ENCODE measurements at places on chromosomes 11 and 22.
A peak's percentile ranks its signal among the peaks of the same experiment; 100 is the strongest.

DNA sequence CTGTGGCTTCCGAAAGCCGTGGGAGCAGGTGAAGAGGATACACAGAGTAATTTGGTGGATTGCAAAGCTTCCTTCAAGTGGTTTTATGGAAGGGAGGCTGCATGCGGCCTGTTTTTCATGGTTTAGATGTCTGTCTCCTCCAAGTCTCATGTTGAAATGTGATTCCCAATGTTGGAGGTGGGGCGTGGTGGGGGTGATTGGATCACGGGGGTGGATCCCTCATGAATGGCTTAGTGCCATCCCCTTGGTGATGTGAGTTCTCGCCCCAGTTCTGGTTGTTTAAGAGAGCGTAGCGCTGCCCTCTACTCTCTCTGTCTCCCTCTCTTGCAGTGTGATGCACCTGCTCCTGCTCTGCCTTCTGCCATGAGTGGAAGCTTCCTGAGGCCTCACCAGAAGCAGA is 247.8 kb upstream of the B3GAT1 start:
- DNase-seq, result no peak

DNA sequence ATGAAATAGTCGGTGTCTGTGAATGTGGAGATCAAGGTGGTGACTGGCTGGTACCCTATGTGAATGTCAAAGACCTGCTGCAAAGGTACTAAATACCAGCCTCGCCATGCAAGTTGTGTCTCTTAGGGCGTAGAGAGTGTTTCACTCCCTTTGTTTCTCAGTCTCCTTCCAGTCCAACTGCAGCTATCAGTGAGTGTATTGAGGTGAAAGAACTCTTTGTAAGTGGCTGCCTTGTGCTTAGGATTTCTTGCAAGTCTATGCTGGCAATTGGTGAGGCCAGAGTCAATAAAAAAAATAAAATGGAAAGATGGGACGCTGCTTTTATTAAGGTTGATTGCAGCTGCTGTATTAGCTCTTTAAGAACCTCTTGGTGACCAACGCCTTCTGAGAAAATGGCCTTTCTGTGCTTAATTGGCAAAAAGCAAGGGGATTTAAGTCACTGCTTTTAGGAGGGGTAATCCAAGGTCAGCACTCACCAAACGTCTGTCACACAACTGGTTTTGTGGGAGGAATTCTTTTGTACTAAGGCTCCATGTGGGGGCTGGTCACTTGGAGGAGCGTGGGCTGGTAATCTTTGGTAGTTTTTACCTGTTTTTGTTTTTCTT is 95.1 kb downstream of the PARVA start:
- DNase-seq, result no peak

DNA sequence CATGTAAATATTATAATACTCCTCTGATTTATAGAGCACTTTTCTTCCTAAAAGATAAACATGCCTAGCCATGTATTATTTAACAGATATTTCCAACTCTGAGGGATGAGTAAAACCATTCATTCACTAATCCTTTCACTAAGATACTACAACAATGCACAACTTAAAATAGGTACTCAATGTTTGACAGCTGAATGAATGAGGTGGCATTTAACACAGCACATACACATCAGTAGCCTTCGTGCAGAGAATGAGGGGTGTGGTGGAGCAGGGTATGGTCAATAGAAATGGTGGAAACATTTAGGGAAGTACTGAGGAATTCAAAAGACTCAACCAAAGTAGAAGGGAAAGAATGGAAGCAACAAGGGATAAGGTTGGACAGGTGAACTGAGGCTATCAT is 46.7 kb upstream of the MTNR1B start:
- DNase-seq, result no peak

GRCh38 chr11:65857500-65857852 is 504 bp downstream of the CFL1 start:
- DNase-seq, result peak; percentile 58

- DNase-seq, result no peak
Measured at GRCh38 chr22:46607483-46608114, 12.6 kb upstream of the GRAMD4 start.

DNA sequence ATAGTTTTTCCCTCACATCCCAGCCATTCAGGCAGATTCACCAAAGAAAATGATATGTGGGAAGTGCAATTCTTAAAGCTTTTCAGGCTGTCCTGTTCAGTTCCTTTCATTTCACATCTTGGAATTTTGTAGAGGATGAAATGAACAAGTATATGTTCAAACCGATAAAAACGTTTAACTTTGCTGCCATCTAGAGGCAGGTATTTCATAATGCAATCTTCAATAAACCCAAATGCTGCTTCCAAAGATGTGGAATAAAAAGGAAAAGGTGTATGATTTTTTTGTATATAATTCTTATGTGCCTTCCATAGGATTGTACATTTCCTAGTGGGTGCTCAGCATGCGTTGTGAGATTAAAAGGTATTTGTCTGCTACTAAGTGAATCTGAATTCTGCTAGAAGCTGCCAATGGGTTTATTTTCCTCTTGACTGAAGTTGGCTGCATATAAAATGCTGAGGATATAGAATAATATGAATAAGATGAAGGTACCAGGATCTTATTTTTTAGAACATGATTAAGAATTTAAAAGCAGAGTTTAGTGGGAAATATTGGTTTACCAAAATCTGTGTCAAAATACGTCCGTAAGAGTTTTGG is 199.3 kb downstream of the PGR start:
- DNase-seq, result no peak

DNA sequence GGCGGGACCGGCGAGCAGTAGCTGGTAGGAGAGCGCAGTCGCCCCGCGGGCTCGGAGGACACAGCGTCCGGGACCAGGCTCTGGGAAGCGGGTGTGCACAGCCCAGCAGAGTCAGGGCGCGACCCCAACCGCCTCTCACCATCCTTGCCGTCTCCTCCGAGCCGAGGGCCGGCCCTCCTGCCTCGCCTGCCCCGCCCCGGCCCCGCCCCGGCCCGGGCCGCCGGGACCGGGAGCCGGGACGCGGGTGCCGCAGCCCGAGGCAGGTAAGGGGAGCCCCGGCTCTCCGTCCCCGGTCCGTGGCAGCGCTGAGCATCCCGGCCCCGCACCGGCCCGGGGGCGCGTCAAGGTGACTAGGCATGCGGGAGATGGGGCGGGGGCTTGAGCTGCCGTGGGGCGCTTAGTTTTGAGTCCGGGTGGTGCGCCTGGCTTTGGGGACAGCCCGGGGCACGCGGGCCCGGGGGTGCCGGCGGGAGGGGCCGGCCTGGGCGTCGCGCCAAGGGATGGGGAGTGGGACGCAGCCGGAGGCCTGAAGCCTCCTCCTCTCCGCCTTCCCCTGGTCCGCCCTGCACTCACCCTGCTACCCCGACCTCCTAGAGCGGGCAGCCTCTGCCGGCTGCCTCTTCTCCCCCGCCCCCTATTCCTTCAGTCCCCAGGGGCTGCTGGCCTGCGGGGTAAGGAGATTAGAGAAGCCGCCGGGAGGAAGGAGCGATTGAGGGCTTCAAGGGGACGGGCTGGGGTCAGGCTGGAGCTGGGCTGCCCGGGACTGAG is at the start of gene ABCG4:
Gene ABCG4, plus strand, starts transcription at position 35 of the 768 bp plus-strand sequence. CDS start 914 bp downstream, outside the sequence.
- DNase-seq, result peak; percentile 10

DNA sequence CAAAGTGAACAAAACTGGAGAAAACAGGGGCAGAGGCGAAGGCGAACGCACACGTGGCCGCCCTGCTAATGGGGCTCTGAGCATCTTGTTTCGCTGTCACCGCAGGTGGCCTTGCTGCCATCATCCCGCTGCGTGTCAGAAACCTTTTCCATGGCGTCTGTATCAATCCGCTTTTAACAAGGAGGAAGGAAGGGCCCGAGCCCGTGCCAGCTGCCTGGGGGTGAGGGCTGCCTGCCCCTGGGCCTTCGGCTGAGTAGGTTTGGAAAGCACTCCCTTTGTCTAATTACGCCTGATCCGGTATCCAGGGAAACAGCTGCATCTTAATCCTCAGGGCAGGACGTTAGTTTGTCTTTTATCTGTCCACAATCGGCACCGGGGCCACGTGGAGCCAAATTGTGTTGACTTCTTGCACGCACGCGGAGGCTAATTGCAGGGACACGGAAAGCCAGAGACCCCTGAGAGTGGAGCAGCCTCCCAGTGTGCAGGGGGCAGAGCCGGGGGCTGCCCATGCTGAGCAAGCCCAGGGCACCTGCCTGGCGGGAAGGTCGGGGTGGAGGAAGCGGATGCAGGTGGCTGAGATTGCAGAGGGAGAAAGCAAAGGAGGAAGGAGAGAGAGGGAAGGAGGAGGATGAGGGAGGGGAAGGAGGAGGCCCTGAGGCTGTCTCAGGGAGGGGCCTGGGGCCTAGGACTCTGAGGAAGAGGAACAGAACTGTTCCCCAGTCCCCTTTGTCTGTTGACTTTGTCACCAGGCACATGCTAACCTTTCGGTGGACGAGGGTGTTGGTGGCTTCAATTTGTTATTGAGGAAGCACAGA is 19.2 kb upstream of the TH start:
- DNase-seq, result no peak

GRCh38 chr22:39648630-39648950 is 78.0 kb downstream of the CACNA1I start:
- DNase-seq, result no peak

- DNase-seq, result no peak
Measured at GRCh38 chr22:26054841-26055605, 114.2 kb upstream of the SEZ6L start.

- no peak for DNase-seq
Measured at GRCh38 chr22:46770726-46771125, 8.3 kb downstream of the TBC1D22A start.

Measured in stimulated activated CD4-positive, alpha-beta T cell treated with anti-CD3 and anti-CD28 coated beads, Interleukin-1b, Interleukin-23, amount 100 ng/mL, for 4 hours (primary cell).